ENCODE measurements at places on chromosomes 6 and 20.

DNA sequence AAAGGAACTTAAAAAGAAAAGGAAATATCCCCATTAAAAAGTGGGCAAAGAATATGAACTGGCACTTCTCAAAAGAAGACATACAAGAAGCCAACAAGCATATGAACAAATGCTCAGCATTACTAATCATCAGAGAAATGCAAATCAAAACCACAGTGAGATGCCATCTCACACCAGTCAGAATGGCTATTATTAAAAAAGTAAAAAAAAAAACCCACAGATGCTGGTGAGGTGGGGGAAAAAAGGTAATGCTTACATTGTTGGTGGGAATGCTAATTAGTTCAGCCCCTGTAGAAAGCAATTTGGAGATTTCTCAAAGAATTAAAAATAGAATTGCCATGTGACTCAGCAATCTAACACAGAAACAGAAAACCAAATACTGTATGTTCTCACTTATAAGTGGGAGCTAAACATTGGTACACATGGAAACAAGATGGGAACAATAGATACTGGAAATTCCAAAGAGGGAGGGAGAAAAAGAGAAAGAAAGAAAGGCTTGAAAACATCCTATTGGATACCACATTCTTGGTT, 437.1 kb downstream of the GRIK2 start:
- no peak for DNase-seq

GRCh38 chr6:165654144-165654543, 8.9 kb downstream of the PDE10A start:
- DNase-seq = no peak

- no peak for DNase-seq
These were observed 58.3 kb downstream of the DACT2 start for GRCh38 chr6:168261234-168261633.

GRCh38 chr20:46642265-46642968, 8.8 kb downstream of the SLC13A3 start:
- no peak for DNase-seq

DNA sequence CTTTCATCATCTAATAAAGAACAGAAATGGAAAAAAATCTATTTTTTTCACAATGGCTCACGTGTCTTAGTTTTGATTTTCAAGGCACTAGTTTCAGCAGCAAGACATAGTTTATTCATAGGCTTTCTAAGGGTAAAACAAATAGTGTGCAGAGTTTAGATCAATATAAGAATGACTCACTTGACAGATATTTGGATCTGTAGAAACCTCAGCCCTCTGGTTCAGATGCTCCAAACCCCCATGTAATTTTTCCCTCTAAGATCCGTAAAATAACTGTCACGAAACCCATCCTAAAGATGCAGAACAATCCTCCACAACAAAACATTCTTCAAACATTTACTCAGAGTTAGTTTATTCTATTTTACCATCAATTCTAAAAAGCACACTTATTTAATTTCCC, 43.4 kb downstream of the IYD start:
- no peak for DNase-seq

- DNase-seq = no peak
These were observed 117.3 kb downstream of the B3GAT2 start for GRCh38 chr6:70839286-70840266.

DNA sequence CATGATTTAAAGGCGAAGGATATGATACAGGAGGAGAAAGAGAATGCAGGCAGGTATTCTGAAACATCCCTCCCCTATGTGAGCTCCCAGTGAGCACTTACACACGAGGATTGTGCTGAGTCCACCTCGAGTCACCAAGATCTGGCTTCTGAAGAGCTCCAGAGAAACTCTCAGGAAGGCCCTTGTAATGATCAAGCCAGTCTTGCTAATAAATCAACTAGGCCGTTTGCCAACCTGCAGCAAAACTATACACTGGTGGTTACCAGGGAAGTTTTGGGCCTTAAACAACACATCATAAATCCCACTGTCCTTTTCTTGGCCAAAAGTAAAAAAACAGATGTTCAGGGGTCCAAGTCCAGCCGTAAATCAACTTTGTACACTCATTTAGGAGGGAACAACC, 79.2 kb downstream of the STXBP5 start:
- DNase-seq = no peak

- DNase-seq = no peak
These were observed 32.7 kb downstream of the CENPW start for GRCh38 chr6:126372626-126373025.

DNA sequence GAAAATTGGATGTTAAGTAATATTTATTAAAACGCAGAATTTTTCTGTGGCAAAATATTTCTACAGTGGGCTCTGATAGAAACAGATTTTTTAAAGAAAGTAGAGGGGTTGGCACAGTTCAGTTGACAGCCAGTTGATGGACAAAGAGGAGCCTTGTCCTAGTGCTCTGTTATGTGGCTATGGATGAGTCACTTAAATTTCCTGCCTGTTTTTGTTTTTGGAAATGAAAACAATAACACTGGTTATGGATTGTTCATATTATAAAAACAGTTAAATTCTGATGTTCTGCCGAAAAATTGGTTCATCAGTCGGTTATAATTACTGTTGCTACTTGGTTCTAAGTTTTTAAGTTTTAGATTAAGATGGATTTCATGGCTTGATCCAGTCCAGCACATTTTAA, 42.8 kb downstream of the MYO6 start:
- peak; percentile 71 for DNase-seq

DNA sequence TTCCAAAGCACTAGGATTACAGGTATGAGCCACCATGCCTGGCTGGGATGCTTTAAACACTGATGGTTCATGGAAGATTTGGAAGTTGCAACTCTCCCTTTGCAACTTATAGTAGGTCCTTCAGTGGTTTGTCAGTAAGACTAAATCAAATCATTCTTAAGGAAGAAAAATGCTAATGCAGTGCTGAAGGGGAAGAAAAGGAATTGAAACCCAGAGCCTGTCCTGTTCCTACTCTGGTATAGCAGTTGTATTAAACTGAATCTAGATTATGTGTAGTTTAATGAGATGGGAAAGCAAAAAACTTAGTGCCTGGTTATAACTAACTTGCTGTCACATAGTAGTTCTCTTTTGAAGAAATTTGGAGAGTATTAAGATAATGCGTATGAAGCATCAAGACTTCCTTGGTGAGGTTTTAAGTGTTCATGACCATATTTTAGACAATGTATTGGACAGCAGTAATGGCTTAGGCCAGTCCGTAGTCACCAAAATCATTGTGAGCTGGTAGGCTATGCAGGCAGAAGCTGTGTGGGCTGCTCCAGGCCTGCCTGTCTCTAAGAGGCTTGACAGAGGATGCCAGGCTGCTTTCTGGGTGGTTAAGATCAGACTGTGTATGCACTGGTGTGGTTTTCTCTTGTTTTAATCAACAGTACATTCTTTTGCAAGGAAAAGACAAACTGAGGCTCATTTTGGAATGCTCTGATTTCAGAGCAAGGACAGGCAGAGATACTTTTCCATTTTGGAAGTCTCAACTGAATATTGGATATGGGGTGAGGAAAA, 14.0 kb downstream of the PAQR8 start:
- no peak for DNase-seq

- no peak for DNase-seq
These were observed 339.4 kb downstream of the CDH26 start for GRCh38 chr20:60297649-60298048.

DNA sequence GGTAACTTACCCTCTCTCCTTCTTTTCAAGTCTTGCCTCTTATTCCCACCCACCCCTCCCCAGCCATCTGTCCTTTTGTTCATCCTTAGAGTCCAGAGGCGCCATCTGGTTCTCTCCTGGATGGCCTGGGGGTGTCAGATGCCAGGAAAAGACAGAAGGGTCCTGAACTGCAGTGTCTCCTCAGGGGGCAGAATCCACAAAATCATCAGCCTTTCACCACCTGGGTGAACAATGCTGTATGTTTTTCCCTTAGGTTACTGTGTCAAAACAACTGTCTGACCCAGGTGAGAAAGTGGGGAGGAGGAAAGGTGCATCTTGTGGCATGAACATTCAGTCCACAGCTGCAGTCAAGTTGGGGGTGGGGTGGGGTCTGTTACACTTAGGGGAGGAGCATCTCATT, 47.9 kb upstream of the FYN start:
- DNase-seq = no peak

DNA sequence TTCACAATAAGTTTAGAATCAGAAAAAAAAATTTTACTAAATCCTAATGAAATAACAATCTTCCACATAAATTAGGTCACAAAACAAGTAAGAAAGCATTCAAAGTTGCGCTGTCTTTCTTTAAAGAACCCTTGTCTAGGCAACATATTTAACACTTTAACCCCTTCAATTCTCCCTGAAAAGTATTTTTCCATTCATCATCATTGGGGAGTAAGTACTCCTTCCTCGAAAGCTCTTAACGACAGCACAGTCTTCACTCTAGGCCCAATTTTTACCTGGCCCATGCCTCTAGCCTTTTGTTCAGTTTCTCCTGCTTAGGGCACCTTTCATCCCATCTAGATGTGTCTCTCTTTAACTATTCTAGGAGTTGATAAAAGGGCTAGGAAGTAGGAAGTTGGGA, 2.6 kb downstream of the TSPYL1 start:
- DNase-seq = no peak

- DNase-seq = no peak
These were observed 160.2 kb downstream of the QRSL1 start for GRCh38 chr6:106789428-106790148.

GRCh38 chr20:11090751-11091150, 417.0 kb upstream of the JAG1 start:
- DNase-seq = no peak

DNA sequence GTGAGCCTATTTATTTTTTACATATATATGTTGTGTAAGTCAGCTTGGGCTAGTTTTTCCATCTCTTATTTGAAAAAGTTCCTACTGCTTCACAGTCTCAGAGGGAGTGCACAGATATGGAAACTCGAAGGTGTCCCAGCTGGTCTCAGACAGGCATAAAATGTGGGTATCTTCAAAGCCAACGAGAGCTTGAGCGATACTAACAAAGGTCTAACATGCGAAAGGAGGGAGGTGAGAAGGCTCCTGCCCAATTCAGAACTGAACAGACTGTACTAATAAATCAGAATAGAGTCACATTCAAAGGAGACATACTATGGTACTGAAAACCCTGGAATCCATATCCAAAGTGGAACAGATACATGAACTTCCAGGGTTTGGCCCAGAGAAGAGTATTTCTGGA, 113.0 kb downstream of the PREX1 start:
- no peak for DNase-seq

DNA sequence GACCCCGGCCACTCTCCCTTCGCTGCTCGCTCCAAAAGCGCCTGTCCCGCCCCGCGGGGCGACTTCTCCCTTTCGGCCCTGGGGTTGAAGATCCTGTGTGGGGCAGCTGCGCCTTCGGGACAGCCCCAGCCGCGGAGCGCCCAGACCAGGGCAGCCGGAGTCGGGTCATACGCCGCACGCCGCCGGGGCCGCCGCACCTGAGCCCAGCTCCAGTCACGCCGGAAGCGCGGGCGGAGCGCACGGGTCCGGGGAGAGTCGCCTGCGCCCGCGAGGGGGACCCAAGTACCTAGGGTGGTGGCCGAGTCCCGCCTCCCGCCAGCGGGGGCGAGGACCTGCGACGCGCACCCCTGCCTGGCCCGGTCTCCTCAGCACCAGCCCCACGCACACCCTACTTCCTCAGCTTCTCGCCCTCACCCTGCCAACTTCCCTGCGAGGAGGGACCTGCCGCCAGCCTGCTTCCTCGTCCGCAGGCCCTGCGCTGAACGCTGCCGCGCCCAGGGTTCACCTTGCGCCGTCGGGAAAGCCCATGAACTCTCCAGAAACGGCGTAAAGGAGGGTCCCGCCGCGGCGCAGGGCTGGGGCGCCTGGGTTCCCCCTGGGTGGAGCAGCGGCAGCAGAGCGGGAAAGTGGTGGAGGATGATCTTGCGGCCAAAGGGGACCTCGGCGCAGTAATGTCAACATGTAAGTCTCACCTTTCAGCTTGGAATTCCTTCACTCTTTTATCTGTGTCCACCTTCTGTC, at the start of gene ADGRG6:
Gene ADGRG6, plus strand, starts transcription at position 357 of the 741 bp plus-strand sequence. Its CDS starts 323 bp downstream, at position 680.
- no peak for DNase-seq

GRCh38 chr6:47245745-47246371, 63.8 kb downstream of the TNFRSF21 start:
- DNase-seq = no peak

GRCh38 chr20:53890443-53891305, 179.7 kb downstream of the BCAS1 start:
- DNase-seq = no peak

GRCh38 chr6:142357879-142358278, 56.1 kb downstream of the ADGRG6 start:
- DNase-seq = no peak

GRCh38 chr20:59242714-59243626, 57.4 kb upstream of the EDN3 start:
- DNase-seq = no peak

- no peak for DNase-seq
These were observed 4.2 kb downstream of the BEND6 start for GRCh38 chr6:56959094-56959493.

DNA sequence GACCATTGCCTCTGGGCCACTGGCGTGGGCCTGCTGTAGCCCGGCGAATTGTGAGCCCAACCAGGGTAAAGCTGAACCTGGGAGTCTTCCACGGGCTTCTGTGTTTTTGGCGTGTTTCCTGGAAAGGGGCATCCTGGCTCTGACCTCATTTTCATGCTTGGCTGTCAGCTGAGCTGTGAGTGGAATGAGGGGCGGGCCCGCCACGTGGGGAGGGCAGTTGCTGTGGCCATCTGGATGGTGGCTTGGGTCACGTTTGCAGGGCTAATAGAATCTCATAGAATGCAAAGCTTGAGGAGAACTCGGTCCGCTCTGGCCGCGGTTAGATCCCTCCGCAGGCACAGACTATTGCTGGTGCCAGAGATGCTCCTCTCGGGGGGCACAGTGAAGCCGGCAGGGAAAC, 263.0 kb downstream of the SMOC2 start:
- no peak for DNase-seq

- no peak for DNase-seq
These were observed 380.7 kb upstream of the CITED2 start for GRCh38 chr6:139754898-139755775.

GRCh38 chr6:43307451-43308100, 1.1 kb downstream of the CRIP3 start:
- DNase-seq = no peak

GRCh38 chr20:22465622-22466446, 118.5 kb downstream of the FOXA2 start:
- no peak for DNase-seq
